ENCODE measurements at places on chromosomes 11 and 22.

DNA sequence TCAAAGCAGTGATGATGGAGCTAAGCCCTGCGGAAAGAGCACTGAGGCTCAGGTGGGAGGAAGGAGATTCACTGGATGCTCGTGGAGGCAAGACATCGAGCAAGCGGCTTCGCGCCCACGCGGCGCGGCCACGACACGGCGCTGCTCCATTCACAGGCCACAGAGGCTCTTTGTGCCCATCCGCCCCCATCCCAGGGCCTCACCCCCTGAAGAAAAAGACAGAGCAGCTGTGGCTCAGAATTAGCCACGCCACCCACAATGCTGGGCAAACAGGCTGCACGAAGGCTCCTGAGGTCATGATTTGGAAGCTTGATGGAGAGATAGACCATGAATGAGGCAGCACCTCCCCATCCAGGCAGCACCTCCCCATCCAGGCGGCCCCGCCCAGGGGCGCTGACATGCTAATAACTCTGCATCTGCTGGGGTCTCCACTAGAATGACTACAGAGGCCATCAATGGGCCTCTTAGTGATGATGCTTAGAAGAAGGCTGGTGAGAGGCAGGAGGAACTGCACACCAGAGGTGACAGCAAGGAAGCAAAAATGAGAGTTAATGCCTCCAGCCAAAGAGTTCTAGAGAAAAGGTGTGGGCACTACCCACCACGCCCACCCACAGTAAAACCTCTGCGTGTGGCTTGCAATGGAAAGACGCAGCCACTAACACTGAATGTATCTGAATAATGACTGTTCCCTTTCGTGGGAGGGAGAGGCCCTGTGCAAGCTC is 43.5 kb downstream of the MYH9 start:
- no peak for DNase-seq

DNA sequence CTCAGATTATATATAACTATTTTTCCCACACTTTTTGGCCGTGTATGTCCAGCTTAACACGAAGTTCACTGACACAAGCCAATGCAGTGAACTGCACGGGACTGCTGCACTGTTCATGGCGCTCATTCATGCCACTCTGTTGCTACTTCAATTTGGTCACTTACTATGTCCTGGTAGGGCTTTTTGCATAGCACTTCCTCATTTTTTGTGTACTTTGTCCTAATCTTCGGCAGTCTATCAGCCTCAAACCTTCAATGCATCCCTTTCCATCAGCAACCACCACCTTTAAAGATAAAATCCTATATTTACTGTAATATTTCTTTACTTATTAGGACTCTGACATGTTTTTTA is 18.7 kb upstream of the ARHGAP32 start:
- no peak for DNase-seq

DNA sequence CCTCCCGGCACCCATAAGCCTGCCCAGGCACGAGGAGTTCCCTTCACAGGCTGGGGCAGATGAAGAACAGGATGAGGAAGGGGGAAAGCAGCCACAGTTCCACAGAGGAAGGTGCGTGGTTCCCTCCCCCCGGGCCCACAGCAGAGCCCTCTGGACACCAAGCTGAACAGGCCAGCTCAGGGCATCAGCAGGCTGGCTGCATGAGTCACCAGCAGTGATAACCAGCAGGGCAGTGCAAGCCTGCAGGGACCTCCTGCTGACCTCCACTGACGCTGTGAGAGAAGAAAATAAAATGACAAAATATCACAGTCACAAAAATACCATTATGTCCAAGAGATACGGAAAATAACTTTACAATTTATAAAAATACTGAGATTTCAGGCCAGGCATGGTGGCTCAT is 11.5 kb downstream of the RTL6 start:
- DNase-seq: no peak

- no peak for DNase-seq
These were observed 15.5 kb downstream of the RHBDD3 start for GRCh38 chr22:29251981-29252911.

GRCh38 chr11:64235437-64236161 is 1.2 kb downstream of the VEGFB start:
- DNase-seq: no peak

- DNase-seq: no peak
These were observed 48.0 kb downstream of the CABIN1 start for GRCh38 chr22:24059121-24059520.

- no peak for DNase-seq
These were observed 78.9 kb upstream of the FGF3 start for GRCh38 chr11:69898123-69898522.

DNA sequence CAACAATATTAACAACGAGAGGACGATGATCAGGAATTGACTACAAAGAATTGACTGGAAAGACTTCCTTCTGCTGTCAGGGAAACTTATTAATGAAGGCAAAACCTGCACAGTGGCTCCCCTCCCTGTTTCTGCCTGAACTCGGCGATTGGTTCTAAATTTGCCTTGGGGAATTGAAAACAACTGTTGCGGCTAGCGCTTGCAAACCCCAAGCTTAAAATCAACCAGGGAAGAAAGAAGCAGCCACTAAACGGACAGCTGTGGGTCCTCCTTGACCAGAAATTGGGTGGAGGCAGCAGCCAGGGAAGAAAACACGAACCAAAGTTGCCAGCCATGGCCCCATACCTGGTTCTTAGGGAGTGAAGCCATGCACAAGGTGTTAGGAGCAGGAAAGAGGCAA is 383.5 kb upstream of the CADM1 start:
- DNase-seq: no peak

DNA sequence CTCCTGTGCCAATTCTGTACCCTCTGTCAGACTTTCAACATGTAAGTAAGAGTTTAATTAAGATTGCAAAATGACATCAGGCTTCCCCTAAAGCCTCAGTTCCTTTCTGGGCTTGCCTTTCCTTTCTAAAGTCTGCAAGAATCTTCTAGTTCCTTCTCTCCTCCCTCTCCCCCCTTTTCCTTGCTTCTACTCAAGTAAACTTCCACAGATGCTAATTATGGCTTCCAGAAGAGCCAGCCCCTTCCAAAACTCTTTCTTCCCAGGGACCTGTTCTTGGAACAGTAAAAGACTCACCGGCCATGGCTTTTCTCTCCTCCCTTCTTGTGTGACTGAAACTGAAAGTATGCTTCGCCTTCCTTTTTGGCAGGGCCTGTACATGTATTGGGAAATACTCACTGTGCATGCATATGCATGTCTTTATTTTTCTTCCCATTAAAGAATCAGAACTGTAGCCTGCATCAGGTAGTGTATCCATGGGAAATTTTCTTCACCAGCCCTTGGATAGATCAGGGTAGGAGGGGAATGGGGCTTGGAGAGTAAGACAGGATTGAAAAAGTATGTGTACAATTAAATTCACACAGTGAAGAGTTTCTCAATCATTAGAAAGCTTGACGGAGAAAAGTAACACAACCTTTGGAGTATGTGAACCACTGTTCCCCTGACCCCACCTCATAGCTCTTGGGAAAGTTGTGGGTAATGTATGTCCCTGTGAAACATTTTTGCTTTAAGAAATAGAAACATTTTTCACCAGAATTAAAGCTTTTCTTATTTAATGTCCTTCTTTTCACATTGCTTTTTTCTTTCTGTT is at the start of gene CASP1:
Gene CASP1, minus strand, starts transcription at position 332 of the 808 bp plus-strand sequence. Its CDS starts 31 bp downstream, at position 301.
- no peak for DNase-seq

DNA sequence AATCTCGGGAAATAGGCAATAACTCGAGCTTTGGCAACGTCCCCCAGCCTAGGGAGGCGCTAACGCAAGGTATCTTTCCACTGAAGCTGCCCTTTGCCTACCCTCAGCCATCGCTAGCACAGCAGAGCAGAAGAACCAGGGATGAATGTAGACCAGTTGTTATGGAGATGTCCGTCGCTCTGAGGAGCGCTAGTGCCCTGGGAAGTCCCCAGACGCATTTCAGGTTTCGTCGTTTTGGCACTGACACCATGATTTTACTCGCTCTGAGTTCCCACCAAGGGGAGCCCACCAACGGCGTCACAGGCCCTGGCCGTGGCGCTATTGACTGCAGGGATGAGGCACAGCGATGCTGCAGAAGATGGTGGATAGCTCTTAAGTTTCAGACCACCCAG is 22.7 kb upstream of the BDNF start:
- DNase-seq: no peak

GRCh38 chr11:111372538-111372937 is 6.5 kb downstream of the POU2AF1 start:
- no peak for DNase-seq

- no peak for DNase-seq
These were observed 113.9 kb downstream of the TRIM29 start for GRCh38 chr11:120024046-120024445.

GRCh38 chr22:48378673-48379072 is 1449.0 kb downstream of the BRD1 start:
- DNase-seq: no peak

Measured in stimulated activated CD8-positive, alpha-beta memory T cell treated with anti-CD3 and anti-CD28 coated beads, Interleukin-7, amount 100 ng/mL, for 1 hour (primary cell).